IPS-NIHi11 (cell line): ENCODE measurements at places on chromosomes 6 and 20.

DNA sequence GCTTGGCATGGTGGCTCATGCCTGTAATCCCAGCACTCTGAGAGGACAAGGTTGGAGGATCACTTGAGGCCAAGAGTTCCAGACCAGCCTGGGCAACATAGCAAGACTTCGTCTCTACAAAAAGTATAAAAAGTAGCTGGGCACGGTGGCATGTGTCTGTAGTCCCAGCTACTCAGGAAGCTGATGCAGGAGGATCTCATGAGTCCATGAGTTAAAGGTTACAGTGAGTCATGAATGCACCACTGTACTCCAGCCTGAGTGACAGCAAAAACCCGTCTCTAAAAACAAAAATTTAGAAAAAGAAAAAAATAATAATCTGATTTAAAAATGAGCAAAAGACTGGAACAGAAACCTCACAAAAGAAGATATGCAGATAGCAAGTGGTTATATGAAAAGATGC, 279.7 kb downstream of the RNGTT start:
- no peak for DNase-seq

GRCh38 chr20:7090001-7090400, 322.5 kb downstream of the BMP2 start:
- DNase-seq: no peak

DNA sequence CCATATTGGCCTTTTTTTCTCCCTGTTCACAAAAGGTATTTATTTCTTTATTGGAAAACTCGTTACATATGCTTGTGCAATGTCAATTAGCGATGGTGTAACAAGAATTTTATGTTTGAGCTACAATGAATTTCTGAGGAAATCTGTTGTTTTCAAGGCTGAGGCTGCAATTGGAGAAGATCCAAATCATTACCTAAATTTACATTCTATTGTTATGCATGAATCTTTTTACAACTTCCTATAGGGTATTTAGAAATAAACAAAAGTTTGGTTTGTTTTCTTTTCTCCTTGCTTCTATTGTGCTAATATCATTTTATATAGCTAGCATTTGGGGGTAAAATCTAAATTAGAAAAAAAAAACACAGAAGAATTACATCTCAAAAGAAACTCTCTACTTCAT, 34.7 kb upstream of the NKAIN2 start:
- no peak for DNase-seq

- DNase-seq: peak; percentile 49
These were observed 6.6 kb downstream of the PRSS35 start for GRCh38 chr6:83518816-83519480.

- no peak for DNase-seq
These were observed 41.6 kb upstream of the ANKEF1 start for GRCh38 chr20:9993137-9993536.

GRCh38 chr20:34553366-34553867, 5.1 kb upstream of the MAP1LC3A start:
- DNase-seq: no peak

DNA sequence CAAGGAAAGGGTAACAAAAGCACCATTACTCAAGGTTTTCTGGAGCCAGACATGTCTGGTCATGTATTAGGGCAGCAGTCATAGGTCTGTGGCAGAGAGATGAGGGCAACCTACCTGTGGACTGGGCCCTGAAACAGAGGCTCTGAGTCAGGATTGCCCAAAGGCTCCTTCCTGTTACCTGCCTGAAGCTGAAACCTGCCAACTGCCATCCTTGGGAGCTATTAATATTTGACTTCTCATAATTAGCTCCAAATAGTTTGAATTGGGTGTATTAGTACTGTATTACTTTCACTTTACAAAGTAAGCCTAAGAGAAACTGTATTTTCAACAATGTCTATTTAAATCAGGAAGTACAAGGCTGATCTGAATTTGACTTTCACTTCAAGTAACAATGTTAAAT, 72.0 kb upstream of the TBX18 start:
- DNase-seq: no peak

DNA sequence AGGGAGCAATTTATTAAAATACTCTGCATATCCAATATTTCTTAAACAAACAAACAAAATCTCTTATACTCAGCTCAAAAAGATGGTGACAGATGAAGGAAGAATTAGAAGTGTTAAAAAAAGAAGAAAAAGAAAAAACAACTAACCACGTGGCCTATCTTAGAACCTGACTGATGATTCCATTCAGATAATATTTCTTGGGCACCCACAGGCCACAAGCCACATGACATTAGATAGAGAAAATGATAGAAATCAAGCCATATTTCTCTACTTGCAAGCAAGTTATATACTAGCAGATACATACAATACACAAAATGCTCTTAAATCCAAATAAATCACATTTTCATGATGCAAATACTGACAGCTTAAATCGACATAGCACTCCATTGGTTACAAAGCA, 14.5 kb upstream of the RAMACL start:
- DNase-seq: no peak

- DNase-seq: no peak
These were observed 118.5 kb downstream of the PCSK2 start for GRCh38 chr20:17345321-17345720.

DNA sequence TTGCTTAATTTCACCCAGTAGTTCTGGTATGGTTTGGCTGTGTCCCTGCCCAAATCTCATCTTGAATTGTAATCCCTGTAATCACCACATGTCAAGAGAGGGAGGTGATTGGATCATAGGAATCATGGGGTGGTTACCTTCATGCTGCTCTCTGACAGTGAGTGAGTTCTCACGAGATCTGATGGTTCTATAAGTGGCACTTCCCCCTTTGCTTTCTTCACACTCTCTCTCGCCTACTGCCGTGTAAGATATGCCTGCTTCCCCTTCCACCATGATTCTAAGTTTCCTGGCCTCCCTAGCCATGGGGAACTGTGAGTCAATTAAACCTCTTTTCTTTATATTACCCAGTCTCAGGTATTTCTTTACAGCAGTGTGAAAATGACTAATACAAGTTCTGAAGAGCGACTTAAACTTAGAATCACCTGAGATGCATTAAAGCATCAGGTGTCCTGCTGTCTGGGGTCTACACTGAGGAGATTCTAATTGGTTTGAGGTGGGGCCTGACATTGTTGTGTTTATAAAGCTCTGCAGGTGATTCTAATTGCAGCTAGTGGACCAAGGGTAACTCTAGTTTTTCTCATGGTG, 82.1 kb upstream of the DTNBP1 start:
- DNase-seq: no peak

DNA sequence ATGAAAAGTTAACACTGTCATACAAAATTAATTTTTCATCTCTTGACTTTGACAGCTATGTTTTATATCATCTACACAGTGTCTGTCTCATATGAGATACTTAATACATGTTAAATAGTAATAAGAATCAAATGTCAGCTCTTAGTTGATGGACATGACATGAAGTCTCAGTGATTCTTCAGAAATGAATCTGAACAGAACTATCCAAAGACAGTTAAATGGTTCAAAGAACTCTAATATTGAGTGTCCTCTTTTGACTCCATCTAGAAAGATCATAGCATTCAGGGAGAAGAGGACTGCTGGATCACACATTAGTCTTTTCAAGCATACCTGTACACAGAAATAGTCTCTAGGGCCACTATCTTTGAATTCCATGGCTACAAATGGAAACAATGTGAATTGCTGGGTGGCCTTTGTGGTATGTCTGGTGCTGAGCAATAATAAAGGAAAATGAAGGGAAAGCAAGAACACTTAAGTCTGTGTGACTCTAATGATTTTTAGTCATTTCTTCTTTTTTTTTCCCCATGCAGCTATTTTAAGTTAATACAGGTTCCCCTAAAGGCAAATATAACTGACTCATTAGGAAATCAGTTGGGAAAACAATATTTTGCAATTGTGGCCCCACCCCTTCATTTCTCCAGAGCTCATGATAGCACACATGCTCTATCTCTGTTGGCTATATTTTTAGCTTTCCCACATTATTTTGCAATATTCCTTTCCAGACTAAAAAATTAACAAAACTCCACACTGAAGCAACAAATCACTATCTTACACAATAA, 367.5 kb downstream of the GRIK2 start:
- no peak for DNase-seq

- no peak for DNase-seq
These were observed 65.7 kb upstream of the EEF1A1 start for GRCh38 chr6:73586416-73586974.

DNA sequence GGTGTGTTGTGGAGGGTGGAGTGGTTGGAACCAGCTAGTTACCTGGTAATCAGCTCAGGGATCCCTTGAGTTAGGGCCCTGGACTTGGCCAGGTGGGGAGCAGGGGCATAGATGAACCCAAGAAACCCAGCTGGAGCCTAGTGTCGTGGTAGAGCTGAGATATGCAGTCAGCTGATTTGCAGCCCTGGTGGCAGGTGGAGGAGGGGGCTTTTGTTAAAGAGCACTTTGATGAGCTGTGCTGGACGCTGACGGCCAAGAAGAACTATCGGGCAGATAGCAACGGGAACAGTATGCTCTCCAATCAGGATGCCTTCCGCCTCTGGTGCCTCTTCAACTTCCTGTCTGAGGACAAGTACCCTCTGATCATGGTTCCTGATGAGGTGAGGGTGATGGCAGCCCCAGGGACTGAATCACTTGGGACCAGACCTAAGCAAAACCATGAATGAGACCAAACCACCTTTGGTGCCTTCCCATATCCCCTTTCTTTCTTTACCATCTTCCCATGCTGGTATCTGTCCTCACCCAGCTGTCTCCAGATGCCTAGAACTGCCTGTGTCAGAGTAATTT, 12.7 kb downstream of the DEF6 start:
- DNase-seq: no peak

GRCh38 chr20:36951979-36952738, 651 bp upstream of the SAMHD1 start:
- no peak for DNase-seq

DNA sequence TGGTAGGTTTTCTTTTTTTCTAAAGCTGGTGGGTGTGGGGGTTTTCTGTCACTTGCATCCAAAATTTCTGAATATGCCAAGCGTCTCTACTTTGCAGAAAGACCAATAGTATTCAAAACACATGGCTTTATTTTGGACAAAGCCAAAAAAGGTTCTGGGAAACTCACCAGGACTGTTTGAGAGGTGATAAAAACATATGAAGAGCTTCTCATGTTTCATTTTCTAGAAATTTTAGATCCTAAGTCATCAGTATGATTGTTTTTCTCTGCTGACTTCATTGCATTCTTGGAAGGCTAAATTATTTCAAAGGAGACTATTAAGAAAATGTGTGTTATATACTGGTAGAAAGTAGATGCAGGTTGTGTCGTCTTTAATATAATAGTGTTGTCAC, 51.3 kb downstream of the GCLC start:
- no peak for DNase-seq

GRCh38 chr6:31819871-31820299, 4.5 kb downstream of the HSPA1A start:
- DNase-seq: no peak

DNA sequence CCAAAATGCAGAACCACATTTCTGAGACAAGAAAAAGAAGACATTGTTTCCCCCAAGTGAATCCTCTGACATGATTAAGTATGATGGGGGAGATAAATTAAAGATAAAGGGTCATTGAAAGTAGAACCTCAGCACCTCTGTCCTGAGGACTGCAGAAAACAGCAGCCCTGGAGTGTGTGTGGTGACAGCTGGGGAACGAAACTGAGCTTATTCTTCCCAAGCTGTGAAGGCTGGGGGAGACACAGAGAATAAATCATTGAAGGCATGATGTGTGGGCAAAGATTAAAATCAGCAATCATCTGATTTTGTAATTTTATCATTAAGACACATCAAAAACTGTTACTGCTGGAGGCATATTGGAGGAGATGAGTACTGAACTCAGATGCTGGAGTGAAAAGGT, 67.5 kb upstream of the GPR6 start:
- DNase-seq: no peak

GRCh38 chr6:168691774-168692173, 250.8 kb downstream of the SMOC2 start:
- no peak for DNase-seq

DNA sequence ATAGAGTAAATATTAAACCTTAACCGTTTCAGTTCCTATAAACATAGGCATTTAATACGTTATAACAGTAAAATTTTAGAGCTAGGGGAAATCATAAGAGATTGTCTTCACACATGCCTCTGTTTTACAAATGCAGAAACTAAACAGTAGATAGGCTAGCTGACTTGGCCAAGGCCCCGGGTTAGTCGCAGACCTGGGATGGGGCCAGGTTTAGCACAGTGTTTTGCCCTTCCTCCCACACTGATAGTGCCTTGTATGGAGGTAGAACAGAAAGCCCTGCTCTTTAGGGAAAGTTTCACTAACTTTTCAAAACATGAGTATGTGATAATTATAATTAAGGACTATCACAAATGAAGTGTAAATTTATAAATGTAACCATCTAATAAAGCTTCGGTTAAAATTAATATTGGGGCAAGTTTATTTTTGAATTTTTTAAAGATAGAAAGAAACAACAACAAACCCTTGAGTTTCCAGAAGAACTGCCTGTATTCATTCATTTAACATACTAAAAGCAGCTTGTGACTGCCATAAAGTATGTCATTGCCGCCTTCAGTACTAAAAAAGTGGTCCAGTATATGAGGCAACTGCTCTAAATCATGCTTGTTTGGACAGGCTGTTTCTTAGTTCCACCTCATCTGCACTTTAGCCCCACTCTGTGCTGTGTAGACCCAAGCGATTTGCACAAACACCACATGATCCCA, 62.5 kb upstream of the LOC128125822 start:
- no peak for DNase-seq

GRCh38 chr20:33832103-33832804, 21.1 kb downstream of the CHMP4B start:
- no peak for DNase-seq

DNA sequence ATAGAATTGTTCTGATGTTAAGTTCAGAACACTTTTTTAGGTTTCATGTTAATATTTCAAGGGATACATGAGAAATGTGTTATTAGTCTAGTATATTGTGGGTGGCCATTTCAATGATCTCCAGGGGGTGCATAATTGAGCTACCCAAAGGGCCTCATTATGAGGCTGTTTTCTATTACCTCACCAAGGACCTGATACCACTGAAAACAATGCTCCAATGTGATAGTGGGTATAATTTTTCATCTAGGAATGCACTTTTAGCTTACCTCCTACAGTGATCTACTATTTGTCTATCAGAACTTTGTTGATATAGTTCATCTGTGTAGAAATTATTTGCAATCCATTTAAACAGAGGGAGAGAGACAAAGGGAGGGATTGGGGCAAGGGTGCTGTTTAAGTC, 106.8 kb upstream of the HS3ST5 start:
- no peak for DNase-seq

DNA sequence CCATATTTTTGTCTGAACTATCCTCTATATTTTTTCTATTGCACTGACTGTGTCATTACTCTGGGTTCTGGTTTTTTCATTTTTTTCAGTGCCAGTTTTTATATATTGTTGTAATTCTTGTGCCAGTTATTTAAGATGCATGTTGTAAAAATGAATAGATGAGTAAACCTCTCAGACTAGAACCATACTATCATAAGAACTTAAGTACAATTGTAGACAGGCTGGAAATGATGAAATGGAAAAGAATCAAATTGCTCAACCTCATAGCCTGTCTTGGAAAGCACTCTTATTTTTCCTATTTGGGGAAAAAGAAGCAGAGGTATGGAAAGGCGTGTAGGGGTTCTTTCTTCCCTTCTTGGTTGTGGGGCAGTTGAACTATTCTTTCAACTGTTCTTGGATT, 30.2 kb downstream of the PANK2 start:
- DNase-seq: no peak

- DNase-seq: no peak
These were observed 70.5 kb downstream of the CDS2 start for GRCh38 chr20:5197270-5197827.
